H1 (cell line): ENCODE measurements at places on chromosomes 1 and 21. TPM values are rescaled to one million over a fixed set of nuclear protein-coding genes. Genes with fewer than 3 reads are reported as not detected.

DNA sequence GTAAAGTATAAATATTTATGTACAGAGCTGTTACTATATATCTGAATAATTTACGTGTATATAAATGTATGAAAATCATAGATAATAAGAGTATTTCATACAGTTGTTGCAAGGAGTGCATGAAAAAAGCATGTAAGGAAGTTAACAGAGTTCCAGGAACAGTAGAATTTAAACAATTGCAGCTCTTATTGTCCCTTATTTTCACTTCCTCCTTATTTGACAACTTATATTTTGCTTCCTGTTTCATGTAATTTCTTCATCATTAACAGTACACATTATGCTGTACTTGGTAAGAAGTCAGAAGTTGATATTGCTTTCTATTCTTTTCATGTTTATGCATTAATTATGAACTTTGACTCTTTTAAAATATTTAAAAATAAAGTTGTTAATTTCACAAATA lies 681.5 kb downstream of the LRRIQ3 start:
- DNase-seq, result no peak

DNA sequence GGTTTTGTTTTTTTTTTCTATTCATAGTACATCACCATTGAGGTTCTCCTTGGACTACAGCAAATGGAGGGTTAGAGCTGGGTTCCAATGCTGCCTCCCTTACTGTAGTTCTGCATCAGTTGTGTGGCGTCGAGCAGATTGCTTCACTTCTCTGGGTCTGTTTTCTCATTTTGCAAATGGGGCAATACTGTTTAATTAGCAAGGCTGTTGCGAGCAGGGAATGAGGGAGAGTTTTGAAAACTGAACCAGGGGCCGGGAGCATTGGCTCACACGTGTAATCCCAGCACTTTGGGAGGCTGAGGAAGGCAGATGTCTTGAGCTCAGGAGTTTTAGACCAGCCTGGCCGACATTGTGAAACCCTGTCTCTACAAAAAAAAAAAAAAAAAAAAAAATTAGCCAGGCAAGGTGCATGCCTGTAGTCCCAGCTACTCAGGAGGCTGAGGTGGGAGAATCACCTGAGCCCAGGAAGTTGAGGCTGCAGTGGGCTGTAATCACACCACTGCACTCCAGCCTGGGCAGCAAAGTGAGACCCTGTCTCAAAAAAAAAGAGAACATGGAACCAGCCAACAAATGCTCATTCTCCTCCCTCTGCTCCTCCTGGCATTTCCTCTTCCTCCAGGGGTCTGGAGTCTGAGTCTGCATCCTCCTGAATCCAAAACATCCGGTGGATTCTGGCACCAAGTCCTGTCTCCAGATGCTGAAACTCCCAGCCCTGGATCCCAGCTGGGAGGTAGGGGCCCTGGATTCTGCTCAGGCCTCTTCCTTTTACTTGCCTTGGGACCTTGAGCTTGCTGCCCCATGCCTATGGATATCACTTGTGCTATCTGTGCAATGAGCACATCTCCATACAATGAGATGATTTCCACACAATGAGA lies 3.7 kb upstream of the PLOD1 start:
- no peak for DNase-seq

The TMEM54 gene
- total RNA-seq, result 7.3 and 9.5 TPM in 2 replicates

The LMX1A gene
- total RNA-seq, result not detected in 2 replicates

DNA sequence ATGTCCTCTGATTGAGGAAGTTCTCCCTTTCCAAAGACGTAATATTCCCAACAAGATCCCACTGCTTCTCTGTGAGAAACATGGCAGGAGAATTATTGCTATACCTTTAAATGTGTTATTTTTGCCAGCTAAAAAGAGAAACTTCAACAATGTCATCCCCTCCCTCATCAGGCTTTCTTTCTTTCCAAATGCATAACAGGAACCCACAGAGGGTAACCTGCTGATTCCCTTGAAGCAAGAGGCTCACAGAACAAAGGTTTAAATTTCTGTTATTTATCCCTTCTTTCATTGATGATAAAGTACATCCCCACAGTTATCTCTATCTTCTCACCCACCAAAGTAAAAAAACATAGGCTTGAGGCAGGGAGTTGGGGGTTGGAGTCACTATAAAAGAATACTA lies 102.1 kb downstream of the SLC30A10 start:
- no peak for DNase-seq

The SPRR2B gene
- total RNA-seq, result not detected in 2 replicates
